ENCODE measurements at places on chromosomes 16 and 17.

GRCh38 chr16:28982949-28983348, 1.9 kb upstream of the LAT start:
- no peak for DNase-seq

DNA sequence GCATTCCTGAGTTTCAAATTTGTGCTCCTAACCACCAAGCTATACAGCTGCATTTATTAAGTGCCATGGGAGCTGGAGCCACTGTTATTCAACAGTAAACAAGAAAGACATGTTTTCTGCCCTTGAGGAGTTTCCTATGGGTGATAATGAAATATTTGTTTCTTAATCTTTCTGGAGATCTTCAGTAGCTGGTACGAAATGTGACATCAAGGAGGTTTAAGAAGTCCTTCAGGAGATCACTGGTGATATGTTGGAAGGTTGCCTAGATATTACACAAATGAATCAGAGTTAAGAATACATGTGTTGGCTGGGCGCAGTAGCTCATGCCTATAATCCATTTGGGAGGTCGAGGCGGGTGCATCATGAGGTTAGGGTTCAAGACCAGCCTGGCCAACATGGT, 14.9 kb downstream of the RHOT1 start:
- DNase-seq, result no peak

GRCh38 chr16:4142268-4142667, 26.0 kb upstream of the ADCY9 start:
- DNase-seq, result no peak

GRCh38 chr16:78352184-78352583, 252.7 kb downstream of the WWOX start:
- DNase-seq, result no peak

- no peak for DNase-seq
Observed at GRCh38 chr16:24062270-24062817, 193.8 kb upstream of the CACNG3 start.

- DNase-seq, result peak; percentile 96
Observed at GRCh38 chr17:61307905-61308886, 91.4 kb upstream of the TBX2 start.

GRCh38 chr17:37530420-37530819, 40.7 kb downstream of the DUSP14 start:
- DNase-seq, result no peak

GRCh38 chr16:52786091-52786490, 239.1 kb upstream of the TOX3 start:
- DNase-seq, result no peak

- DNase-seq, result no peak
Observed at GRCh38 chr16:2026461-2027023, at the start of gene NHERF2. Gene NHERF2 (plus strand): TSS chr16:2026902. CDS start chr16:2027006, 104 bp downstream.

DNA sequence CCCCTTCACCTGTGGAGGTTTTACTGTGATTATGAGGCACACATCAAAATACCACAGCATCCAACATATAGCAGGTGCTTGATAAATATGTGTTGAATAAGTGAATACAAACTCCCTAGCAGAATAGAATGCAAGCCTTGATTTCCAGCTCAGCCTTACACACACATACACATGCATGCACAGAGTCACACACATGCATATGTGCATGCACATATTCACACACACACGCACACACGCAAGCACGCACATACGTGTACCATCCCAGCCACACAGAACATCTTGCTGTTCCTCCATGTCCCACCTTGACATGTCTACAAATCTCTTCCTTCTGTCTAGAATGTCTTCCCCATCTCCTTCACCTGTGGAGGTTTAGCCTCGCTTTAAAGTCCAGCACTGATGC, 160.1 kb downstream of the GRIN2A start:
- DNase-seq, result no peak

DNA sequence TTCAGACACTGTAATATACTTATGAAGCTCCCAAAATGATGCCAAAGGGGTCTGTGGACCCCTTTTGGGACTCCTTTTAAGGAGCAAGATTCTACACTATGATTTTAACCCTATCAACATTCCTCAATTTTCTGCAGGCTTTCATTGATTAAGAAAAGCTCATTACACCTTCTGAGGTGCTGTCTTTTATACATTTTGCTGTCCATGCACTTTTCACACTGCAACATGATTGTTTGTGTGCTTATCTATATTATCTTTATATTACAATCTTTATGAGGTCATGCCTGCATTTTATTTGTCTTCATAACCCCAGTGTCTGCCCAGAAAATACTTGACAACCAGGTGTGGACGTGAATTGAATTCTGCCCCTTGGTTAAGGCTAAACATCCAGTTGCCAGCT, 482.6 kb upstream of the ZFHX3 start:
- DNase-seq, result no peak

DNA sequence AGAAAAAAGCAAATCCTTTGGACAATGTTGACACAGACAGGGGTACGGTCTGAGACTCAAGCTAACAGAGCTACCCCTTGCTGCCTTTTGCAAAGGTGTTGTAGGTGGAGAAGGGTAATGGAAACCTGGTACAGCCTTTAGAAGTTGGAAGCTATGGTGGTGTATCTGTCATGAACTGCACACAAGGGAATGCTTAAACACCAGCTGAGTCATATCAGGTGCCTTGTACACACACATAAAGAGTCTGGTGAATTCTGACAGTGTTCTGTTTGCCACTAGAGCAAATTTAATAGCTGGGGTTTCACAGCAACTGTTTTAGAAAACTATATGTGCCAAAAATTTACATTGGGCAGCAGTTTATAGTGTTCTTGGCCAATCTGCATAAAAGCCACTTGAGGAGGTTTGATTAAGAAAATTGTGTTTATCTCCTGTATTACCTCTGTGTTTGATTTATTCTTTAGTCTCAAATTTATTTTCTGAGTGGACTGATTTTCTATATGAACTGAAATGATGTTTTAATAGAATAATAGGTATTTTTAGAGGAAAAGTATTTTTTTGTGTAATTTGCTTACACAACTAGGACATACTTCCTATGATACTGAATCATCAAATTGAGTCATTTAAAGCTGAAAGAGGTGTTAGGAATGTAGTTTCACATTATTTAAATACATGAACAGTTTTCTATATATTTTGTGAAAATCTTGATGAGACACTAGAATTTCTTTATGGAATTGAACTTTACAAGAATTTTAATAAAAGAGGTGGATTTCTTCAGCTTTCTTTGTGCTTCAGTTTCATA, 136.9 kb downstream of the MAP2K6 start:
- DNase-seq, result no peak

DNA sequence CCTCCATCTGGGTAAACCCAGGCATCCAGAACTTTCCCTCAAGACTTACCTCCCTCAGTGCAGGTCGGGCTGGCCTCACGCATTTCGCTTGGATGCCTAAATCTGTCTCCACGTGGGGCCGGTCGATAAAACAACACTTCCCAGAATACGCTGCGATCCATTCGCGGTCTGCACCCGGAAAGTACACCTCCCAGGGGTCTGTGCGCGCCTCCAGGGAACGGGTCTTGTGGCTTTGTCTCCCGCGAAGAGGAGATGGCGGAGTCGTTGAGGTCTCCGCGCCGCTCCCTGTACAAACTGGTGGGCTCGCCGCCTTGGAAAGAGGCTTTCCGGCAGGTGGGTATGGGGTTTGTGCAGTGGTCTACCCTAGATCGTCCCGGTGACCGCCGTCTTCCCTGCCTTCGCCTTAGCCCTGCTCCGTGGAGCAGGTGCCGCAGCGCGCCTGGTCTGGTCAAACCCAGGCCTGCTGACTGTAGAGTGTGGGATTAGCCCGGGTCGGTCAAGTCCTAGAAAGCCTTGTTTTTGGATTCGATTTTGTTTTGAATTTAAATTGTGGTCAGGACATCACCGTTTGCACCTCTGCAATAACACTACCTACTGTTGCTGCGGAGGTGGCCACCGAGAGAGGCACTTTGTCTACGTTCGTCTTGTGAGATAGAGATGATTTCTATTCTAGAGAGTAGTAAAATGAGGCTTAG, at the start of gene RPAIN:
Gene RPAIN (plus strand): TSS at position 224 of the 695 bp plus-strand sequence. CDS start 29 bp downstream, at position 253.
- DNase-seq, result no peak

DNA sequence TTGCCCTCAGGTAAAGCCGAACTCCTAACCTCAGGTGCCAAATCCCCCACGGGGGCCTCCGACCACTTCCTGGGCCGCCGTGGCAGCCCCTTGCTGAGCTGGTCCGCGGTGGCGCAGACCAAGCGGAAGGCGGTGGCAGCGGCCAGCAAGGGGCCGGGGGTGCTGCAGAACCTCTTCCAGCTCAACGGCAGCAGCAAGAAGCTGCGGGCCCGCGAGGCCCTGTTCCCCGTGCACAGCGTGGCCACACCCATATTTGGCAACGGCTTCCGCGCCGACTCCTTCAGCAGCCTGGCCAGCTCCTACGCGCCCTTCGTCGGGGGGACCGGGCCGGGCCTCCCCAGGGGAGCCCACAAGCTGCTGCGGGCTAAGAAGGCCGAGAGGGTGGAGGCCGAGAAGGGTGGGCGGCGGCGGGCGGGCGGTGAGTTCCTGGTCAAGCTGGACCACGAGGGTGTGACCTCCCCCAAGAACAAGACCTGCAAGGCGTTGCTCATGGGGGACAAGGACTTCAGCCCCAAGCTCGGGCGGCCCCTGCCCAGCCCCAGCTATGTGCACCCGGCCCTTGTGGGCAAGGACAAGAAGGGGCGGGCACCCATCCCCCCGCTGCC, 51.6 kb downstream of the ACTG1 start:
- no peak for DNase-seq

GRCh38 chr17:19238167-19238505, 970 bp downstream of the EPN2 start:
- no peak for DNase-seq

GRCh38 chr17:36535669-36536081, 888 bp downstream of the PIGW start:
- DNase-seq, result no peak

GRCh38 chr17:14125518-14126137, 56.3 kb downstream of the COX10 start:
- DNase-seq, result no peak

- DNase-seq, result no peak
Observed at GRCh38 chr16:82567175-82567574, 59.6 kb upstream of the CDH13 start.

GRCh38 chr17:43025766-43026537, 921 bp downstream of the RND2 start:
- DNase-seq, result no peak

DNA sequence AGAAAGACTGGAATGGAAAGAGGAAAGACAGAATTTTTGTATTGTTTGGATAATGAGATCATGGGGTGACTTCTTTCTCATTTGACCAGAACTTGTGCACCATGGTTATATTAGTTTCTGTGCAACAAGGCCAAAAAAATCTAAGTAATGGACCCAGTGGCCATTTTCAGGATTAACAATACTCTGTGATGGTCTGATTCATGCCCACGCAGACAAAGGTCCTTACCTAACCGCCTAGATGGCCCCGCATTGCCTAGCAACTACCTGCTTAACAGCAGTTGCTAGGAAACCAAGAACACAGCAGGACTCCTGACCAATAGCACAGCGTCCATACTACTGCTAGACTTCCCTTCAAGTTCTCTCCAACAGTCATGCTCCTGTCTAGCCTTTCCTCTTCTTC, 22.4 kb downstream of the MIS12 start:
- DNase-seq, result no peak

GRCh38 chr16:27281243-27281642, 12.7 kb upstream of the NSMCE1 start:
- DNase-seq, result no peak

- no peak for DNase-seq
Observed at GRCh38 chr16:30121741-30122571, 1.1 kb downstream of the MAPK3 start.

GRCh38 chr17:45372325-45372869, 55.6 kb upstream of the MAP3K14 start:
- DNase-seq, result no peak

- no peak for DNase-seq
Observed at GRCh38 chr16:52526116-52526828, 20.7 kb downstream of the TOX3 start.

GRCh38 chr17:199806-200545, 18.5 kb upstream of the DOC2B start:
- DNase-seq, result no peak

DNA sequence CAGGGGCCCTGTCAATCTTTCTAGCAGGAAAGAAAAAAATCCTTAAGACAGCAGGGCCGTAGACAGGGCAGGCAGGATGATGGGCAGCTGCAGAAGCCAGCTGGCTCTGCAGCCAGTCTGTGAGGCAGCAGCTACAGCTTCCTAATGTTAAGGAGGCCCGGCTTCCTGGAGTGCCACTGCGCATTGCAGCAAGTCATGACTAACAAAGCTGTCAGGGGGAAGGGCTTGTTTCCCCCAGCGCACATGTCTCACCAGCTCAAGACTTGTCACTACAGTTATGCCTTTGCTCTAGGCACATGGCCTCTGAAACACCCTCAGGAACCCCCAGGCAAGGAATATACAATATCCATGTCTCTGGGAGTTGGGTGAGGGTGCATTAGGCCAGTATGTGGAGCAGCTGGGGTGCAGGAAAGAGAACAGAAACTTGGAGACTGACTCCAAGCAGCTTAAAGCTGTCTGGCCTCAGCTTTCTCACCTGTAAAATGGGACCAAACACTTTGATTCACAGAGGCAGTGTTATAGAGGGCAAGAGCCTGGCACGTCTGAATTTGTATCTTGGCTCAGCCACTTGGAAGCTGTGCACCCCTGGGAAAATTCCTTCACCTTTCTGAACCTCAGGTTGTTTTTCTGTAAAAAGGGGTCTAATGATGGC, 220.0 kb downstream of the HAPSTR1 start:
- no peak for DNase-seq

DNA sequence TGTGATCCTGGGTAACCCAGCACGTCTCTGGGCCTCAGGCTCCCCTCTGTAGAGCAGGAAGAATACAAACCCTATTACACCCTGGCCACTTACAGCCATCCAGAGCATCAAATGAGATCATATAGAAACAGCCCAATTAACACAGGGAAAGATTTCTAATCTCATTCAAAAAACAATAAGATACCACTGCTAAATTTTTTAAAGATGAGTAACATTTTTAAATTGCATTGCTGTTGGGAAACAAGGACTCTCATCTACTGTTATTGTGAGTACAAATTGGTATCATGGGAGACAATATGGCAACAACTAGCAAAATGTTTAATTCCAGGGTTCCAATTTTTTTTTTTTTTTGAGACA, 41.1 kb downstream of the SRL start:
- DNase-seq, result no peak

DNA sequence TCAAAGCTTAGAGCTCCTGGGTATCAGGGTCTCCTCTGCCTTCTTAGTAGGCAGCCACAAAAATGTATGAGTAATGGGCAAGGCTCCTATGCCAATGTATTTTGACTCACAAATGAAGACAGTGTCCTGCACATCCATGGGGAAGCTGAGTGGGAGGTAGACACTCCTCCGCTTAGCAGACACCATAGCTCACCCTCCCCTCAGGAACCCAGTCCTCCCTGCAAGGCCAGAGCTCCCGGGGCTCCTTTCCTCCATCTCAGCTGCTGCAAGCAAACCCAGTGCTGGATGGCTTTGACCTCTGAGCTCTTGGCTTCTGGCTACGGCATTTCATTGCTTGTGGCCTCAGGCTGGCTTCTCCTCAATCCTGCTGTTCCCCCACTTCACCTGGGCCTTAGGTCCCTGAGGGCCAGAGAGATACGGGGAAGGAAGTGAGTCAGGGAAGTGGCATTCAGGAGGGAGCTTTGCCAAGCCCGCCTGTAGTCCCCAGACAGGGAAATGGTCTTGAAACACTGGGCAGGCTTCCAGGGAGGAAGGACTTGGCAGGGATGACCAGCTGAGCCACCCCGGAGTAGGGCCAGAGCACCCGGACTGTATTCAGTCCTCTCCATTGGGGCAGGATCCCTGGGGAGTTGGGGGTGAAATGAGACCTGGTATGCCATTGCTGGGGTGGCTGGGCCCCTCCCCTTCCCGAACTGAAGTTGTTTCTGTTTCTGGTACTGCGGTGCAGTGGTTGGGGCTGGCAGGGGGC, 4.5 kb downstream of the ABCC3 start:
- DNase-seq, result peak; percentile 91

GRCh38 chr16:51433599-51433998, 282.5 kb upstream of the SALL1 start:
- DNase-seq, result no peak

GRCh38 chr17:47368262-47368661, 44.5 kb downstream of the EFCAB13 start:
- no peak for DNase-seq
